ENCODE measurements at places on chromosomes 2 and 18.
A peak's percentile ranks its signal among the peaks of the same experiment; 100 is the strongest.

DNA sequence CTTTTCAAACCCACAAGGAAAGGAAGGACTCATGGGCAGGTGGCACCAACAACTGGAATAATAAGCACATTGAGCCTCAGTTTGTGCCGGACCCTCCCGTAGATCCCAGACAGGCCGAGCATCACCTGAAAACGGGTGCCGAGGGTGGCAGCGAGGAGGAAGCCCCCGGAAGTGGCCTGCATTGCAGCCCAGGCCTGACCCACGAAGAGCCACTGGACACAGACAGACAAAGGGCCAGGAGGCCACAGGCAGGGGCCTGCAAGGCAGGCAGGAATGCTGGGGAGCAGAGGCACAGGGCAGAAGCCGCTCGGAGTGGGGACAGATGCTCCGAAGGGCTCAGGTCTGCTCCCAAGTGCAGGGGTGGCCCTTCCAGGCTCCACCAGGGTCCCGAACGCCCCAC is 31.7 kb downstream of the MTERF4 start:
- no peak for DNase-seq

DNA sequence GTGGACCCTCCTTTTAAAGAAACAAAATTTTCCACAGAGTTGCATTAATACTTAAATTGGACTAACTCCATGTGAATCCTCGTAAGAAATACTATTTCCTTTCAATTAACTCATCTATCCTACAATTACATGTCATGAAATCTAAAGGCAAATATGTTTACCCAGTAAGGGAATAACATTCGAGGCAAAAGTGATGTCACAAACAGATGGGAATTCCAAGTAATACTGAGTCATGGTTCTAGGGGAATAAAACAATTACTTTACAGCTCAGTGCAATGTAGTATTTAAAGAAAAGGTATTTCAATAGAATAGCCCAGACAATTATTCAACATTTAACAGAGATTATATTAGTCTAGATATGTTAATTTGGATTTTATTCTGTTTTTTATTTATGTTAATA is 205.8 kb downstream of the ZNF385B start:
- peak; percentile 47 for DNase-seq

- no peak for DNase-seq
Measured at GRCh38 chr2:60028849-60029565, 524.4 kb downstream of the BCL11A start.

DNA sequence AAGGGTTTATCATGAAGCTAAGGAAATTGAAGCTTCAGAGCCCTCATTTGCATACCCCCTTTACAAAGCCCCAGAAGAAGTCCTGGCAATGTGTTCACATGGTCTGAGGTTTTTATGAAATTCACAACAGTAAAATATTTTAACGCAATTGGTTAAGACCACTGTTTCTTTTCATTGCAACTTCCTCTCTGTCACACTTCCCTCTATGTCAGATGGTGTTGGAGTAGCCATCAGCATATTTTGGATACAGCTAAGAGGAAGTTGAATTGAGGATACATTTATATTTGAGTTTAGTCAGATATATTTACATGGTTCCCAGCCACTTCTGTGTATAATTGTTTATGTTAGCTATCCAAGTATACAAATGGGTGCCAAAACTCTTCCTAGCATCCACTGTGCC is 170.0 kb downstream of the TXNL1 start:
- no peak for DNase-seq

DNA sequence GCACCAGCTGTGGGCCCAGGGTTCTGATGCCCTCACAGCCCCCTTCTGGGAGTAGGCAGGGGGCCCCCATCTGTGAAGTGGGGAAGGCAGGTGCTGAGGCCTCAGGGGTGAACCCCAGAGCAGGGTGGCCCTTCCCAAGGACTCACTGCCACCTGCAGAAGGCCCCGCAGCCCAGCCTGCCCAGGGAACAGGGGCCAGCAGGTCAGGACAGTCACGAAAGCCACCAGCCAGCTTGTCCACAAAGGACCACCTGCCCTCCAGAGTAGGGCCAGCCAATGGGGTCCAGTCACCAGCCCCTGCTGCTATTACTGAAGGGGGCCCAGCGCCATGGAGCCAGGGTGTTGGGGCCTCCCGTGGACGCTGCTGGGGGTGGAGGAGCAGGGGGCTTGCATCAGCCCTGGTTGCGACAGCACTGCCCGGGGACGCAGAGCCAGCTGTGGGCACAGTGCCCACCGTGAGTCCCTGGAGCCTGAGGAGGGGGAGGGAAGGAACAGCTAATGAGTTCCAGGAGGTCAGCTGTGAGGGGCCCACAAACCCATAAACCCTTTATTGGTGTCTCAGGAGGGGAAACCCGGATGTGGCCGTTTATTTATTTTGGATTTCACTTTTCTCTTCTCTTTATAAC is 11.5 kb upstream of the SNED1 start:
- no peak for DNase-seq

DNA sequence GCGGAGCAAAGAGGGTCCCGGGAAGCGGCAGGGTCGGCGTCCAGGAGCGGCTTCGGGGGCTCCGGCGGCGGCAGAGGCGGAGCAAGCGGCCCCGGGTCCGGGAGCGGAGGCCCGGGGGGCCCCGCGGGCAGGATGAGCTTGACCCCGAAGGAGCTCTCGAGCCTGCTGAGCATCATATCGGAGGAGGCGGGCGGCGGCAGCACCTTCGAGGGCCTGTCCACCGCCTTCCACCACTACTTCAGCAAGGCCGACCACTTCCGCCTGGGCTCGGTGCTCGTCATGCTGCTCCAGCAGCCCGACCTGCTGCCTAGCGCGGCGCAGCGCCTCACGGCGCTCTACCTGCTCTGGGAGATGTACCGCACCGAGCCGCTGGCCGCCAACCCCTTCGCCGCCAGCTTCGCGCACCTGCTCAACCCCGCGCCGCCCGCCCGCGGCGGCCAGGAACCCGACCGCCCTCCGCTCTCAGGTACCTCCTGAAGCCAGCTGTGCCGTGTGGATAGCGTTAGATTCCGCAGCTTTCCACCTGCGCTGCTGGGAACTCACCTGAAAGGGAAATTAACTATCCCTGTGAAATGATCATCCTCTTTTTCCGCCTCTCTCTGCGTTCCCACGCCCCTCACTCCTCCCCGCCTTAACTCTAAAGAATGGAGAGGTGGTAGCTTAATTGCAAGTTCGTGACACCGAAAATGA is 472 bp downstream of the CNOT11 start:
- DNase-seq, result peak; percentile 67

DNA sequence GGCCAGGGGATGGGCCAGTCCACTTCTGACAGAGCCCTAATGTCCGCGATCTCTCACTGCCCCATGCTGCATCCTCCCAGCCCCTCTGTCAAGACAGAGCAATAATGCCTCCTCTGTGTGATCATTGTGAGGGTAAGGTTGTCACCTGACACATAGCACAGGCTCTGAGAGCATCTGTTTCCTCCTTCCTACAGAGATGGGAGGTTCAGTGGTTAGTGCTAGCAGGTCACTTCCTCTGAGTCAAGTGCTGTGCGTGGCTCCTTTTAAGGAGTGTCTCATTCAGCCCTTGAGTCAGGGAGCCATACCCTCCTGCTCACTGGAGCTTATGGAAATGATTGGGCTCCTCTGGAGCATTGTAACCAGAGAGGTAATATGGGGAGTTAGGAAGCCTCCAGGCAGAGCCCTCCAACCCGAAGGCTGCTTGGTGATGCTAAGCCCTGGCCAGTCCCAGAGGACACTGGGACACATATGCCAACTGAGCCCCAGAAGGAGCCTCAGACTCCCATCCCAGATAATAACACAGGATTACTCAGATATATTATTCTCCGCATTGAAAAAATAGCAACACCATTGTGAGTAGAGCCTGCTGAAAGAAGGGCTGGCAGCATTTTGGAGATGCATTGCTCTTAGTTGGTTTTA is 189.0 kb downstream of the GALNT1 start:
- DNase-seq, result no peak

DNA sequence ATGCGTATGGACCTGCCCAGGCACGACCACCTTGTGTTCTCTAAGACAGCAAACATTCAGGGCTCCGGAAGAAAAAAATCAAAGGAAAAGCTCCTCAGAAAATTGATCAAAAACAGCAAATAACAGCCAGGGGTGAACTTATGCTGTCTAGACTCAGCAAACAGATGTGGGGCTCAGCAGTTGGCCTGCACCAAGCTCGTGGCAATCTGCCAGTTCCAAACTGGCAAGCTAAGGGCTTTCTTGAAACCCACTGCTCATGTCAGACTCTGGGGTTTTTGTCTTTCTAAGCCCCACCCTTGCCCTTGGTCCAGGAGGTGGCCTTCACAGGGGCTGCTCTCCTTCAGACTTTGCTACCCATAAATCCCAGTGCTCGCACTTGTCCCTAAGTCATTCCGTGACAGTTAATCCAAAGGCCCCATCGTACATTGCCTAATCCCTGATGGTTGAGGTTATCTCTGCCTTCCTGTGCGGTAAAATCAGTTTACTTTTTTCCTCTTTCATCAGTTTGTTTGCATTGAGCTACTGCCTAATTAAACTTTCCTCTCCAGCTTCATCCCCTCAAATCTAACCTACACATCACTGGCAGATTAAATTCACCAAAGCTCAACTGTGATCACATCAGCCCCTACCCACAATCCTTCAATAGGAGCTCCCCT is 408.0 kb downstream of the LRATD1 start:
- no peak for DNase-seq

DNA sequence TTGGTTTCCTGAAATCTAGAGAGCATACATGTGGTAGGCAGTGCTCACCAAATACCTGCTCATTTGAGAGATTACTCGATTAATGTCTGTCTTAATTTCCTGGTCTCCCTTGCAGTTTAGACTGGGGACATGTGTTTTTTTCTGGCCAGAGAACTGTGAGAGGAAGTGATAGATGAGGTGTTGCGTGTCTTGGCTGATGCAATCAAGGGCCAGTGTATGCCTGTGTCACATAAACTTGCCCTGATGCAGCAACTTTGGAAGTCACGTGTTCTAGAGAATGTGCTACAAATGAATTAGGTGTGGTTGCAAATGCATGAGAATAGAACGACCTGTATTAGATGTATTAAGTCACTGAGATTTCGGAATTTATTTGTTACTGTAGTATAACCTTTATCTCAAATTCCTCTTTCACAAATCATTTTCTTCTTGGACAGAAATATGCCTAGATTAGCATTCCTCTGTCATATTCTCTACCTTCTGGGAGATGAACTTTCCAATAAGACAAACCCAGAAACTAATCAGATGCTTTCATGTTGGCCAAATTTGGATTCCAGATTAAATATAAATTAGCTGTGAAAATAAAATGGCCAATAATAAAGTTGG is 9.9 kb upstream of the IL1A start:
- peak; percentile 95 for DNase-seq

GRCh38 chr2:53438100-53438499 is 329.5 kb upstream of the CHAC2 start:
- DNase-seq, result no peak

GRCh38 chr2:235029054-235029453 is 77.2 kb downstream of the SH3BP4 start:
- DNase-seq, result no peak

DNA sequence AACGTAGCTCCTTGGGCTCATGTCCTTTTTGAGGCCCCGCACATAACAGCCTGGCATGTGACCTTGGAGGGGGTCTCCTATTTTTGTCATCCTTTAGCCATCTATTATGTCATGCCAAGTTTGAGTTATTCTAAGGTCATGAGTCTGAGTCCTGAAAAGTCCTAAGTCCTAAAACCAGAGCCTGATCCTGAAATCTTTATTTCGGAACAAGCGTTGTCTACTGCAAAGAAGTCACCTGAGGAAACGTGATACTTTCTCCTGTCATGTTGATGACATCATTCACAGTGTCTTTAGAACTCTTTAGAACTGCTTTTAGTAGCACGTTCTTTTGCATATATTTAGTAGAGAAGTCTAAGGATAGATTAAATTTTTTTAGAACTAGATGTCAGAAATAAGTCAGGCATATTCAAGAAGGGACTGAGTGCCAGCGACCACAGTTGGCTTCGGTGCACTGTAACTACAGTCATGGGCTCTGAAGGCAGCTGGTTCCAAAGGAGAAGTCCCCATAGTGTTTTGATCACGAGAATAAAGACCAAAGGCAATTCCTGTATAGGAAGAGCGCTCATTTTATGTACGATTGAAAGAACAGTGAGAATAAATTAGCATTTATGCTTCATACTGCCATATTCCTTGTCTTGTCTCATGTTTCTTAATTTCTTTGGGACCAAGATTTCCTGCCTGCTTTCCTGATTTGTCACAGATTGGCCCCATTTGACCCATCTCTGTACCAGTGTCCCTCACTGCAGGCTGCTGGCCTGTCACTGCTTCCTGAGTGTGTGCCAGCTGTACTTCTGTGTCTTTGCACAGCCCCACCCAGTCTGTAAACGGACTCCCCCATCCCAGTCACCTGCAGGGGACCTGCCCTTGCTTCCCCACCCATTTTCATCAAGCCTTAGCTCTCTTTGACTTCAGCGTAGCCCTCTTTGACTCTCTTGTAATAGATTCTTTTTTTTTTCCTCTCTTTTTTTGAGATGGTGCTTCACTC is 75.8 kb downstream of the ASAP2 start:
- DNase-seq, result no peak

DNA sequence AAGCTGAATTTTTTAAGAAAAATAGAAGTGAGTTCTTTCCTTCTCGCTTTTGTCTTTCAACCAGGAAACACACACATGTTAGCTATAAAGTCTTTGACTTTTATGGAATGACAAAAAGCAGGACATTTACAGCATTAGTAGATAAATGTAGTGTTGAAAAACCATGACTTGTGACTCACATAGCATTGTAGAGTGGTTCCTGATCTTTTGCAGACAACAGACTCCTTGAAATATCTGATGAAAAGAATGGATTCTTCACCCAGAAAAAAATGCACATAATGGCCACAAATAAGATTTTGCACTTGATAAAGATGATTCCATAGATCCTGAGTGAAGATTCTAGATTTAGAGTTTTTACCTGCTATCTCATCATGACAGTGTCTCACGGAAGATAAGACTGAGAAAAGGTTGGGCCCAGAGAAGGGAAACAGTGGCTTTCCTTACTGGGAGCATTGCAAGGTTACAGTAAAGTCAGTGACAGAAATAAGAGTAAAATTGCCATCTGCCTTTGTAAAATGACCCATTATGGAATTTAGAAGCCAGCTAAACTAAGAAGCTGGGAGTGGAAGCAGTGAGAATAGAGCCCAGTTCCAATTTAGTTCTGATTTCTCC is 14.0 kb downstream of the SMARCAL1 start:
- DNase-seq, result no peak

- DNase-seq, result no peak
Measured at GRCh38 chr2:127910415-127910814, 24.7 kb upstream of the AMMECR1L start.

- no peak for DNase-seq
Measured at GRCh38 chr2:16816016-16816415, 150.4 kb upstream of the CYRIA start.

GRCh38 chr2:146598791-146599190 is 1246.0 kb upstream of the ACVR2A start:
- peak; percentile 78 for DNase-seq

DNA sequence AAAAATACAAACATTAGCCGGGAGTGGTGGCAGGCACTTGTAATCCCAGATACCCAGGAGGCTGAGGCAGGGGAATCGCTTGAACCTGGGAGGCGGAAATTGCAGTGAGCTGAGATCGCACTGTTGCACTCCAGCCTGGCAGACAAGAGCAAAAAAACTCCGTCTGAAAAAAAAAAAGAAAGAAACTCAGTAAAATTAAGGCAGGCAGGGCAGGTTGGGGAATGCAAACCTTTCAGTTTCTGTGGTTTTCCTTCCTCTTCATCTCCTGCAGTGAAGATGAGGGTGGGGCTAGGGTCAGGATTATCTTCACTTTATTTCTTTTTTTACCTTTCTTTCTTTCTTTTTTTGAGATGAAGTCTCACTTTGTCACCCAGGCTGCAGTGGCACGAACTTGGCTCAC is 43.2 kb upstream of the PSME4 start:
- DNase-seq, result no peak

Data from iris pigment epithelial cell (primary cell).